Hematopoietic multipotent progenitor cell treated with erythropoietin and hydrocortisone succinate and interleukin-3 and kit ligand, for 4 days (in vitro differentiated cells): ENCODE measurements at places on chromosomes 13 and 19.

- DNase-seq: peak; percentile 8
Observed at GRCh38 chr13:111904701-111905608, 162.0 kb upstream of the SOX1 start.

DNA sequence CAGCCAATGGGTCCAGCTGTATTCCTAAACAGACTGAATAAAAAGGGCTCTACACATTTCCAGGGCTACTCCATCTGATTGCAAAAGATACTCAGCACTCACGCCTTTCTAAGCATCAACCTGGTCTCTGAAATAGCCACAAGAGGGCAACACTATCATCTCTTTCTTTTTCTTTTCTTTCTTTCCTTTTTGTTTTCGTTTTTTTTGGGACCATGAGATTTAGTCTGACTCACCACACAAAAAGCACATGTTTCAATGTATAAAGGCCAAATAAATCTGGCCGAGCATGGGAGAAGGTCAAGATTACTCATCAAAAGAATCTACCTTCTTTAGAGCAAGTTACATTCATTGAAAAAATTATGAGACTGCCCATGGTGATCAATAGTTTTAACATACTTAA, 805.6 kb upstream of the ARGLU1 start:
- DNase-seq: peak; percentile 28

GRCh38 chr13:49298903-49299605, 51.3 kb downstream of the CDADC1 start:
- no peak for DNase-seq

GRCh38 chr19:17210296-17210695, 4.9 kb upstream of the USE1 start:
- DNase-seq: no peak

GRCh38 chr19:14019100-14019499, 8.8 kb upstream of the RLN3 start:
- DNase-seq: no peak

- no peak for DNase-seq
Observed at GRCh38 chr19:3320354-3320670, 46.1 kb upstream of the NFIC start.

DNA sequence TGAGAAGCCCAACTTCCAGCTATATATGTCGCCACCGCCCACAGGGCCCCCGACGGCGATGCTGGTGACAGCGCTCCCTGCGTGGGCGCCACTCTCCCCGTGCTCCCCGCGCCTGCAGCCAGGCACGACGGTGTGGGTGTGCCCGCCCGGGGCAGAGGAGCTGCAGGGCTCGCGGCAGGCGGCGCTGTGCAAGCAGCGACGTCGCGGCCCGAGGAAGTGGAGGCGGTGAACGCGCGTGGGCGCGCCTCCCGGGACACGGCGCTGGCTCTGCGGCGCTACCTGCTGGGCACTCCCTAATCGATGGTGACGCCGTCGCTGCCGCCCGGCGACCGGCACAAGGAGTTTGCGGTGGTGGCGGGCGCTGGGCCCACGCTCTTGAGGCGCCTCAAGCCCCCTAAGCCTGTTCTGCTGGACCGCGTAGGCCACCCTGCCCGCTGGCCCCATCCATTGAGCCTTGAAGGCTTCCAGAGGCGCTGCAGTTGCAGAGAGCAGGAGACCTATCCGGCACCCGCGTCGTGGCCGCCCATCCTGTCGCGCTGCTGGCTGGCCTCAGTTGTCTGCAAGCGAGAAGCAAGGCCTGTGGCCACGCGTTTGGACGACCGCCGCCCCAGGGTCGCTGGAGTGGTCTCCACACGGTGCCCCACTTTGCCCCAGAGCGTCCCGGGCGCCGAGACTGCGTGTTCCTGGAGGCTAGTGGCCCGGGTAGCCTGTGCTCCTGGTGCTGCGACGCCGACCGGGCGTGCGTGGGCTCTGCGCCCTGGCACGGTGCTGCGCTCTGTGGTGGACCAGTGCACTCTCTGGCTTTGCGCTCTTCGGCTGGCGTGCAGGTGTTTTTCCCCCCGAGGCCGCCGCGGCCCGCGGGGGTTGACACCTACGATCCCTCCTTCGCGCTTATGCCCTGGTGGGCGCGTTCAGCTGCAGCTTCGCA, 23.1 kb downstream of the LRFN3 start:
- peak; percentile 48 for DNase-seq

DNA sequence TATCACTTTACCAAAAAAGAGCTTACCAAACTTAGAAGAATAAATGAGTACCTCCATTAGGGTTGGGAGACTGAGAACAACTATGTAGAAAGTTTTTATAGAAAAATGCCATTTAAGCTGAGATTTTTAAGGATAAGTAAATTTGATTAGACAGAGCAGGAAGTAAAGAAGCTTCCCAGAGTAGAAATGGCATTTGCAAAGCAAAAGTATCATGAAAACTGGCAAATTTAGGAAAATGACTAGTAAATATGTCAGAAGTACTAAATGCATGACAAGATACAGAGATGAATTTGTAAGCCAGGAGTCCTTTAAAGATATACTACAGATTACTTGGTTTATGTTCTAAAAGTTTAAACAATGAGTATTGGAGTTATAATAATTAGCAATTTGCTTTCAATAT, 2581.8 kb downstream of the PCDH9 start:
- DNase-seq: no peak

DNA sequence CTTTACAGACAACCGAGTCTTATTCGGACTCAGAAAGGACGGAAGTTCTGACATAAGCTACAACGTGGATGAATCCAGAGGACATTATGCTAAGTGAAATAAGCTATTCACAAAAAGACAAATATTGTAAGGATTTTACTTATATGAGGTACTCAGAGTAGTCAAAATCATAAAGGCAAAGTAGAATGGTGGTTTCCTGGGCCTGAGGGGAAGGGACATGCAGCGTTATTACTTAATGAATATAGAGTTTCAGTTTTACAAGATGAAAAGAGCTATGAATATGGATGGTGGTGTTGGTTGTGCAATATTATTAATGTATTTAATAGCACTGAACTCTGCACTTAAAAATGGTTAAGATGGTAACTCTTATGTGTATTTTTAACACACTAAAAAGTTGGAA, 419.1 kb upstream of the SGCG start:
- no peak for DNase-seq
